ENCODE measurements at places on chromosomes 11 and 22. TPM values are rescaled to one million over a fixed set of nuclear protein-coding genes. Genes with fewer than 3 reads are reported as not detected.

Gene DDX25
- not detected for total RNA-seq

Gene RFPL3
- not detected for total RNA-seq

Gene DERL3
- total RNA-seq = 0.42 TPM

Gene CACNA1I
- total RNA-seq = 0.08 TPM

Gene ZNF214
- total RNA-seq = 0.92 TPM

Gene SCGB1A1
- 0.37 TPM for total RNA-seq

Gene UCP2
- total RNA-seq = 87.4 TPM

Gene GLYATL1
- not detected for total RNA-seq

Gene ART1
- total RNA-seq = 0.10 TPM

Gene BIK
- total RNA-seq = 1.7 TPM

Gene POU2F3
- total RNA-seq = not detected

Gene OR1S2
- total RNA-seq = not detected

Gene APOA4
- total RNA-seq = not detected

Gene KRTAP5-5
- total RNA-seq = not detected

Gene UBQLNL
- total RNA-seq = not detected

Gene RAG2
- not detected for total RNA-seq

Gene CST6
- total RNA-seq = not detected

Gene PARVG
- total RNA-seq = not detected

Gene SAA1
- total RNA-seq = 3.3 TPM

Measured in A549 treated with AZD2906 at 1 μM for 4 hours (cell line).